Left cardiac atrium (tissue), 4 donors: ENCODE measurements at places on chromosomes 6 and 20.

DNA sequence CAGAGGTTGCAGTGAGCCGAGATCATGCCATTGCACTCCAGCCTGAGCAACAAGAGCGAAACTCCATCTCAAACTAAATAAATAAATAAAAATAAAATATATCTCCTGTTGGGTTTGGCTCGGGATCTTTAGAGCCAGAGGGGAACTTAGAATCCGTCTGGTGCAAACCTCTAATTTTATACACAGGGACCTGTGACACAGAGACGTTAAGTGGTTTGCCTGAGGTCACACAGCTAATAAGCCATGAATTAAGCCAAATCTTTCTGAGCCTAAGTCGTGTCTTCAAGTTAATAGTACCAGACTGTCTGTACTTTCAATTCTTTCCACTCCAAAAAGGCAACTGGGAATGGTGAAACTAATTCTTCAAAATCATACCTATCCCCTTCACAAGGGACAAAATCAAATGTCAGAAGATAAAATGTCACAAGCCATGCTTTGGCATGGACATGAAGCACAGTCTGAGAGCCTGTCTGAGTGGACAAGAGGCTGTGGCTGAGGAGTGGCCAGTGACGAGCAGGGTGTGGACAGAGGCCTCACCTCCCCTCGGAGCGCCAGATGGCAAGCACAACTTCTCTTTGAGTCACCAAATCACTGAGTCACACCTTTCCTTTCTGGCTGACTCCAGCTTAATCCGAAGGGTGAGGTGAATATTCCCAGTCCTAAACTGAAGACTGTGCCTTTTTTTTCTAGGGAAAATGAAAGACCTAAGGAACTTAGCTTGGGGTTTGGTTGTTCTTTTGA is 177.4 kb downstream of the TFAP2A start:
- DNase-seq: peak; percentile 20

DNA sequence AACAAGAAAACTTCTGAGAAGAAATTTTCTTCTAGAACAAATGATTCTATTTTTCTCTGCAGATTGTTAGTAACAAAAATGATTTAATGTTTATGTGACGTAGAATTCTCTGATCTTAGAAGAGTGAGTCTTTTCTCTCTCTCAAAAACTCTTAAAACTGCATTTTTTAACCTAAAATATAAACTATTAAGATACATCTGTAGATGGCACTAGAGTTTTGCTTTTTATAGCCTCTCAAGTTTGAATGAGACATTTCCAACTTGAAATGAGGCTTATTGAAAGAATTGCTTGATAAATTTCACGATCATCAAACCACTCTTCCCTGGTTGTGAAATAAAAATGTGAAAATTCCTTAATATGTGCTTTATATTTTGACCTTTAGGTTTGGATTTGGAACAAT is 53.8 kb downstream of the PHF3 start:
- no peak for DNase-seq

DNA sequence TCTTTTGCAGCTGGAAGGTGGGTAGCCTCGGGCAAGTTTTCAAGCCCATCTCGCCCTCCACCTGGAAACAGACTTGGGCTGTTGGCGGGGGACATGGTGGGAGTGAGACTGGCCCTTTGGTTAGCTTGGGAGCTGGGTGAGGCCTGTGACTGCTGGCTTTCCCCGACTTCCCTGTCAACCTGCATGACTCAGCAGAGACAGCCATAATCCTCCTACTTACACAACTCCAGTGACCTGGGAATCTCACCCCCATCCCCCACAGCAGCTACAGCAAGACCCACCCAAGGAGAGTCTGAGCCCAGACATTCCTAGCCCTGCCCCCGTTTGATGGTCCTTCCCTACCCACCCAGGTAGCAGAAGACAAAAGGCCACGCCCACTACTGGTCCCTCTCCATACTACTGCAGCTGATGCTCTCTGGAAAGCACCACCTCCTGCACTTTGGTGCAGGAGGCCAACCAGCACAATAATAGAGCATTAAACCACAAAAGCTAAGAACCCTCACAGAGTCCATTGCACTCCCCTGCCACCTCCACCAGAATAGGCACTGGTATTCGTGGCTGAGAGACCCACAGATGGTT is 188.4 kb downstream of the TRDN start:
- no peak for DNase-seq

- DNase-seq: no peak
These were observed 197.8 kb upstream of the HDDC2 start for GRCh38 chr6:125499535-125499934.

- peak; percentile 75 for DNase-seq
These were observed 58.2 kb upstream of the QKI start for GRCh38 chr6:163356324-163356723.

- DNase-seq: no peak
These were observed 79.4 kb downstream of the DACT2 start for GRCh38 chr6:168240160-168240559.

DNA sequence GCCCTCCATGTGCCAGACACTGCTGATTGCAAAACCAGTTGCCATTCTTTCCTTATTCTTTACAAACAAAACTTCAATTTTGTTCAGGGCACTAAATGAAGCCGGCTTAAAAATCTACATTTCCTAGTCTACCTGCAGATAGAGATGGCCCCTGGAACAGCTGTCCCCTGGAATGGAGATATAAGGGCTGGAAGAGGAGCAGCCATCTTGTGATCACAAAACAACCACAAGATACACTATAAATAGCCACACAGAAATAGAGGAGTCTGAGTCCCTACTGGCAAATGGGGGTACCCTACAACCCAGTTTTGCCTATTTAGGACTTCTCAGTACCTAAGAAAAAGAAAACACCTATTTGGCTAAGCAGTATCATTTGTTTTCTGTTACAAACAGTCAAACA is 115.9 kb upstream of the BEND6 start:
- DNase-seq: no peak

GRCh38 chr6:24882835-24883555 is 52.8 kb downstream of the RIPOR2 start:
- DNase-seq: no peak

- no peak for DNase-seq
These were observed 35.9 kb upstream of the TBC1D22B start for GRCh38 chr6:37221585-37222124.

DNA sequence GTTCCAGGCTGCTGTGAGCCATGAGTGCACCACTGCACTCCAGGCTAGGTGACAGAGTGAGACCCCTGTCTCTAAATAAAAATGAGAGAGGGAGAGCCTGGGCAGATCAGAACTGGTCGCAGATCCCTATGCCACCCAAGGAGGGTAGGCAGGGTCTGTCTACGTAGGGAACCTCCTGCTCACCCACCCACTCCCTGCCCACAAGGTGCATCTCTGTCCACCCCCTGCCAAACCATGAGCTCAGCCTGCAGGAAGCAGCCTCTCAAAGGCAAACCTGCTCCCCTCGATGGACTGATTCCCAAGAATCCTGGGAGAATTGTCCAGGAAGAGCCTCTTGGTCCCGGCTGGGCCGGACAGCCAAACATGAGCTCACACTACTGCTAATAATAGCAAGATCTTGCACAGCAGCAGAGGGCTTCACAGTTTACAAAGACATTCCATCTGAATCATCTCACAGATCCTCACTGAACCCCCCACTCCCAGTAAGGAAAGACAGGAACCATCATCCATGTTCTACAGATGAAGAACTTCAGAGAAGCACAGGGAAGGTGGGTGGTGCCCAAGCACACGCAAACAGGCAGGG is 27.8 kb upstream of the TLDC2 start:
- DNase-seq: peak; percentile 63

DNA sequence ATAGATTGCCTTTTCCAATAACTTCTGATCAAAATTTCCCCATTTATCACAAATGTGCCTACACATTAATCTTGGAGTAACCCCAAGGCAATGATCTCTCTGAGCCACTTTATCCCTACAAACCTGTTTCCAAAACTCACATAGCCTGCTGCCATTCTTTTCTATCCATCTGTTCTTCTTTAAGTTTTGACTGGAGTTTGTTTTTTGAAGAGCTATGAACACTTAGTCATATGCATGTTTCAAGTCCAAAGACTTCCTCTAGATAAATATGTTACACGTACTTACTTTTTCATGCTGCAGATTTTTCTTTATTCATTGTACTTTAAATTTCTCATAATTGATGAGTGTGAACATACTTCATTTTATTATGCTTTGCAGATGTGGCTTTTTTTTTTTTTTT is 488.9 kb upstream of the CITED2 start:
- DNase-seq: no peak

DNA sequence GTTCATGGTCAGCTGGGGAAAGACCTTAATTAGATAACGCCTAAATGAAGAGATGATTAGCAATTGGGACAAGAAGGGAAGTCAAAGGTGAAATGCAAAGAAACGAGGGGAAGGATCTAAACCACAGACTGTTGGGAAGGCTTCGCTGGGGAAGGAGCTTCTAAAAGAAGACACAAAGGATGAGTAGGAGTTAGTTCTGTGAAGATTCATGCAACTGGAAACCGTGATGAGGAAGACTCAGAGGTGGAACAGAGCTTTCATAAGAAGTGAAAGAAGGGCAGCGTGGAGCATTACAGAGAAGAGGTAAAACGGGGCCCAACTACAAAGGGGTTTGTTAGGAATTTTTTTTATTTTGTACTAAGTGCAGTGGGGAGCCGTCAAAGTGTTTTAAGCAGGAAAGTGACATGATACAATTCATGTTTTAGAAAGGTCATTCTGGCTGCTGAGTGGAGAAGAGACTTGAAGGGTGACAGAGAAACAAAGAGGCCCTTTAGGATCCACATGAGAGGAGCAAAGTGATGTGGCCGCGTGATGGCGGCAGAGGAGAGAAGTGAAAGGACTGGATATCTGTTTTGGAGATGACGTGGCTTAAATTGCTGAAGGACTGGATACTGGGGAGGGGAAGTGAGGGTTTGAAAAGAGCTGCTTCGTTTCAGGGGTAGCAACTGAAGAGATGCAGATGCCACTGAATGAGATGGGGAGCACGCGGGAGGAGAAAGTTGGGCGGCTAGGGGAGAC is 33.6 kb downstream of the TTI1 start:
- no peak for DNase-seq

GRCh38 chr20:822651-823573 is 10.6 kb upstream of the FAM110A start:
- DNase-seq: no peak

GRCh38 chr20:3464166-3464565 is 6.7 kb upstream of the ATRN start:
- DNase-seq: no peak

DNA sequence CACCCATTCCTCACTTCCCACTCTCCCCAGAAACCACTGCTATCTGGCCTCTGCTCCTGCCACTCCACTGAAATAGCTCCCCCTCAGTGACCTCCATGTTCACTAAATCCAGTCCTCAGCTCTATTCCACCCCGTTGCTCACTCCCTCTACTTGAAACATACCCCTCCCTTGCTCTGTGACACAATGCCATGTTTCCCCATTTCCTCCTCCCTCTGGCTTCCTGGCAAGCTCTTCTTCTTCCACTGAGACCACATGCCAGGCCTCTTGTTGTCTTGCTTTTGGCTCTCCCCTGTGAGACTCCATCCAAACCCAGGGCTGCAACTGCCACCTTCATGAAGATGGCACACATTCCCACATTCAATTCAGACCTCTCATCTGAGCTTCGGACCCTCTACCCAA is 13.9 kb downstream of the TMEM151B start:
- DNase-seq: no peak

GRCh38 chr20:15818651-15819071 is 754.6 kb downstream of the KIF16B start:
- no peak for DNase-seq

- peak; percentile 39 for DNase-seq
These were observed 131.0 kb upstream of the PHACTR1 start for GRCh38 chr6:12585497-12585958.

- DNase-seq: no peak
These were observed 90.4 kb downstream of the DLL1 start for GRCh38 chr6:170200458-170200891.

DNA sequence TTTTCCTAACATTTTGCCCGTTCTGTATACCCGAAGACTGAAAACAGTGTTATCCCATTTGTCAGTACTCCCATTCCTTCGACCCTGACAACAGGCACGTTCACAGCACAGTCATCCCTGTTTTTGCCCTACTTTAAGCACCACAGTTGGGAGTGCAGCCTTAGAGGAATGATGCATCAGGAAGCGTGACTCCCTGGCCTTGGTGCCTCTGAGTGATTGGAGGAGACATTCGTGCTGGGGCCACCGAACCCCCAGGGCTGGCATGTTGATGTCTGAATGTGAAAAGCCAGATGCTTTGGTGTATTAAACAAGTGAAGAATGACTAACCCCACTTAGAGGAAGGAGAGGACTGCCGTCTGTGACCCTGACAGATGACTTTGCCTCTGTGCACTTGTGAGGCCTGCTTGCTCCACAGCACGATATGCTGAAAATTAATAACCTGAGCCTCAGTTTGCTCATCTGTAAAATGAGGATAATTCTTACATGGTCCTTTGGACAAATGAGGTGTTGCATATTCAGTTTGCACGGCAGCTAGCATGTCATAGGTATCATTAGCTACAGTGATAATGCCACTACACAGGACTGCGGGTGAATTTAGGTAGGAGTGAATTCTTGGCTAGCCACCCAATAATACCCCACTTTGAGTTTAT is 36.0 kb downstream of the STK35 start:
- no peak for DNase-seq

- no peak for DNase-seq
These were observed 13.8 kb upstream of the VIP start for GRCh38 chr6:152736687-152737273.

- no peak for DNase-seq
These were observed 14.3 kb upstream of the LAMP5 start for GRCh38 chr20:9500121-9500520.

GRCh38 chr6:133190912-133191311 is 50.2 kb upstream of the EYA4 start:
- no peak for DNase-seq

DNA sequence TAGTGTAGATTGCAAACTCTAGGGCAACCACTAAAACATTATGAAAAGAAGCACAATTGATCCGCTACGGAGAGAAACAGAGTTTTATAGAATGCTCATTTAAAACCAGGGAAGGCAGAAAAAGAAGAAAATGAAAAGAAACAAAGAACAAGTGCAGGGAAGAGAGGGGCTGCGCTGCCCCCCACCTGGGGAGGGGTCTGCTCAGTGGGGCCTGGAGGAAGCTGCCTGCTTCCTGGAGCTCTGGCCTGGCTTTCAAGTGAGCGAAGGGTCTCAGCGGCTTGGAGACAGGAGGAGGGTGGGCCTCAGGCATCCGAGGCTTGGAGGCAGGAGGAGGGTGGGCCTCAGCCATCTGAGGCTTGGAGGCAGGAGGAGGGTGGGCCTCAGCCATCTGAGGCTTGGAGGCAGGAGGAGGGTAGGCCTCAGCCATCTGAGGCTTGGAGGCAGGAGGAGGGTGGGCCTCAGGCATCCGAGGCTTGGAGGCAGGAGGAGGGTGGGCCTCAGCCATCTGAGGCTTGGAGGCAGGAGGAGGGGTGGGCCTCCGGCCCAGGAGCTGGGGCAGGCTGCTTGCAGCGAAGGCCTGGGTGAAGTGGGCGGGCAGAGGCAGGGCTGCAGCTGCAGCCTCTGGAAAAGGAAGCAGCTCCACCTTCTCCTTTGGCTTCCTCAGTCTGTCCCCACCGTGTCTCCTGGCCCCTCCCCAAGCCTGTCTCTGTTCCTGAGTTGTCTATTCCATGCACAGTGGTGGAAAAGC is 406.3 kb downstream of the TAF4 start:
- DNase-seq: no peak

- no peak for DNase-seq
These were observed 56.1 kb downstream of the MEP1A start for GRCh38 chr6:46849361-46849690.
